ENCODE measurements at places on chromosomes 5 and 9.

GRCh38 chr9:27619743-27620142, 46.5 kb upstream of the C9orf72 start:
- no peak for DNase-seq

- no peak for DNase-seq
Observed at GRCh38 chr5:176409765-176410164, 6.6 kb downstream of the CLTB start.

DNA sequence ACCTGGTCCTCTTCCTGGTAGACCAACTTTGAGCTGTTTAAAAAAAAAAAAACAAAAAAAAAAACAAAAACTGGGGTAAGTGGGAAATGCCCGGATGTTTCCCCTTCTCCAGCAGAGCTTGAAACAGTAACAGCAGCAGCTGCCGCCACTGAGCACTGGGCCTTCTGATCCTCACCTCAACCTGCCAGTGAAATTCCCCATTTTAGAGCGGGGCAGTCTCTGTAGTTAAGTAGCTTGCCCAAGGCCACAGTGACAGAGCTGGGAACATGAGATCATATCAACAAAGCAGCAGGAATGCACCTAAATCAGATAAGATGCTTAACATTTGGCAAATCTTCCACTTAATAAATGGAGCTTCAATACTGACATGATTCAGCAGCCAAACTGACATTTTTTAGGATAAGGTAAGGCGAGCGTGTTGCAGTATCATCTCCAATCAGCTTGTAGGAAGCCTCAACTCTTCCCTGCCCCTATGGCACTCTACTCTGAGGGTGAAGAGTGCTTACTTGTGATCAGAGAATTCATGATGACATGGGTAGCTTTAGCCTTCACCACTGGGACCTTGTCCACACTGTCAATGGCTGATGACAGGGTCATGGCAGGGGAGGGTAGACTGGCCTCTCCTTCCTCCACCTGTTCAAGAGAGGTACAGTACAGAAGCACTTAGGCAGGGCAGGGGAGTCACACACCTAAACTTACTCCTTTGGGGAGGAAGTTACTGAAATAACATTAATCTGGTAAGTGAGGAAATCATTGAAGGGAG, 9.3 kb downstream of the KIAA1191 start:
- DNase-seq: no peak

GRCh38 chr9:35944841-35945240, 13.1 kb downstream of the OR2S2 start:
- no peak for DNase-seq

- no peak for DNase-seq
Observed at GRCh38 chr9:101455656-101456240, 20.2 kb upstream of the ALDOB start.

DNA sequence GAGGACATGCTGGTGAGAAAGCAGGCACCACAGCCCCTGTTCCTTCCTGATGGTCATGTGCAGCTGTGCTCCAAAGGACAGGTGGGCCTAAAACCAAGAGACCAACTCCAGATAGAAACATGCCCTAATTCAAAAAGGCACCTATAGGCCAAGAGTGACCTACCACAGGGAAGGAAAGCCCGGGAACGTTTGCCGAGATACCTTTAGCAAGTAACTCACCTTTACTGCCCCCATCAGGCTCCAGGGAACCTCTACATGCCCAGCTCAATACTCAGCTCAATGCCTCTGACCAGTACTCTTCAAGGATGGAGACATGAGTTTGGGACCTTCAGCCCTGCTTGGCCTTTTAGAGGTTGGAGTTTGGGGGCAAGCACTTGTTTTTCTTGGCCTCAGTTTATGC, 172.8 kb upstream of the FSTL4 start:
- no peak for DNase-seq

GRCh38 chr5:56070851-56071465, 76.2 kb upstream of the IL6ST start:
- no peak for DNase-seq

- DNase-seq: no peak
Observed at GRCh38 chr5:149635394-149635793, 54.1 kb downstream of the ARHGEF37 start.

DNA sequence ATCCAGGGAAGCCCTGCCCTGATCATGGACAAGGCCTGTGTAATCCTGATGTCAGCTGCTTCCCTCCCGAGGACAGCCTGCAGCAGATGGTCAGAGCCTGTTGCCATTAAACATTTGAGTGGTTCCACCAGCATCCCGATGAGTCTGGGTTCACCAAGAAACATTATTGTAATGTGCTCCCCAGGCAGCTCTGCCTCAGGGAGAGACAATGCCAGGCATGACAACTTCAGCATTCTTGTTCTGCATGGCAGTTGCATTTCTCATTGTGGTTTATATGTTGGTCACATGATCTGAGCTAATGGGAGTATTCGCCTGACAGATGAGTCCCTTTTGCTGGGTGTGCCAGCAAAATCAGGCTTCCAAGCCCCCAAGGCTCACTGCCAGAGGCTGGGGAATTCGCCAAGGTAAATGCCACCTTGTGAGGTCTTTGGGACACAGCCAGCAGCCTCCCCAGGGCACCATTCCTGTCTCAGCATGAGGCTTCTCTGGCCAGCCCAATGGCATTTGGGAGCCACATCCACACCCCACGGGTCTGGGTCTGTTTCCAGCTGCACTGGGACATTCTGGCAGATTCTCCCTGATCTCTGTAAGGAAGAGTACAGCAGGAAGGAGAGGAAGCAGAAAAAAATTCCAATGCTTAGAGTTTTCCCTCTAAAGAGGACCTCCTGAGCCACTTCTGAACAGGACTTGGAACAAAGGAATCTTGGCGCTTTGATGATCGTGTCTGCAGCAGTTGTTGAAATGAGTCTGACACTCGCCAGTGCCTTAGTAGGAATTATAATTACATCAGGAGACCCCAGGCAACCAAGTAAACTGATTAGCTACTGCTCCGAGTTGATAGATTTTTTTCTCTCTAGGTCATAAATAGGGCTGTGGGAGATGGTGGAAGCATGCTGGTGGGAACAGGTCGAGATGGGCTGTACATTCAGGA, 18.7 kb downstream of the KCNIP1 start:
- DNase-seq: no peak

- no peak for DNase-seq
Observed at GRCh38 chr9:72826996-72827949, 125.6 kb downstream of the ALDH1A1 start.

DNA sequence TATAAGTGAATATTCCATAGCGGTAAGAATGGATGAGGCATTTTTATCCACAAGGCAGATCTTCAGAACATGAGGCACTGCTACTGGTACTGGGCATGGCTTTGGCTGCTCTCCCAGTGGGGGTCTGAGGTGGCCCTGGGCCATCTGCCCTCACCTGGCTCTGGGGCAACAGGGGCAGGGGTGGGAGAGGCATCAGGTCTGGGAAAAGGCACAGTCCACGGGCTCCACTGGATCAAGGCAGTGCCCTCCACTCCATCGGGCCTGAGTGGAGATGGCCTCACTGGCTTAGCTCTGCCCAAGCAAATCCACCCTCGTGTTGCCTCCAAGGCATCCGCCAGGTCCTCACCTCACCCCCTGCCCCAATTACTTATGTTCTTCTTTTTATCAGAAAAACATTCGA, 10.9 kb upstream of the NKD2 start:
- no peak for DNase-seq

DNA sequence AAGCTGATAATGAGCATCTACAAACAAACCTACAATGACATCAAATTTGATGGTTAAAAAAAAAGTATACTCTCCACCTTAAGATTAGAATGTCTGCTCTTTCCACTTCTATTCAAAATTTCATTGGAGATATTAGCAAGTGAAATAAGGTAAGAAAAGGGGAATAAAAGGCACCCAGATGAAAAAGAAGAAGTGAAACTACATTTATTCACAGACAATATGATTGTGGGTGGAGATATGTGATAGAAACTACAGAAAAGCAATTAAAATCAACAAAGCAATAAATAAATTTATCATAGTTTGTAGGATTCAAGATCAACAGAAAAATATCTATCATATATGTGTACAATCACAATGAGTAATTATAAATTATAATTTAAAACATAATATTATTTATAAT, 395.1 kb upstream of the CCNH start:
- no peak for DNase-seq

DNA sequence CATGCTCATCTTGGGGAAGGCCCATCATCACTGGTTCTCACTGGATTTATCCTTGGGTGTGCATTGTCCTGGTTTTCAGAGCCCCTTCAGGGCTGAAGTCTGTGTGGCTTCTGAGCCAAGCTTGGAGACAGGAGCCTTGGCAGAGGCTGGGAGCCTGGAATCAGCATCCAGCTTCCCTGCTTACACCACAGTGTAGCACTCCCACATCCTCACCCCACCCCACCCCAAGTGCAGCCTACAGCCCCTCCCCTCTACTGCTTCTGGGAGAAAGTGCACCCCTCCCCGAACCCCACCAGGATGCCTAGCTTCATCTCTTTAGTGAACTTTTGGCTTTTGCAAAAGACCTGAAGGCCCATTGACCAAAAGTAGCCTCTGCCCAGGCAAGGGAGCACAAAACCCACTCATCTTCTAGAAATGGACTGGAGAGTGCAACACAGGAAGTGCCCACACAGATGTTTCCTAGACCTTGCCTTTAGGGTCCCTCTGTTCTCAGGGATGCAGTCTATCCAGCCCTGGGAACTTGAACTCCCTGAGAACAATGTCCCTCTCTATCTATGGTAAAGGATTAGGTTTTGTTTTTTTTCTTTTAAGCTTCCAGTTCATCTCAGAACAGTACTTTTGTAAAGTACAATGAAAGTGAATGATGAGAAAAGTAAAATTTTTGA, 189.7 kb downstream of the PALM2AKAP2 start:
- DNase-seq: no peak

DNA sequence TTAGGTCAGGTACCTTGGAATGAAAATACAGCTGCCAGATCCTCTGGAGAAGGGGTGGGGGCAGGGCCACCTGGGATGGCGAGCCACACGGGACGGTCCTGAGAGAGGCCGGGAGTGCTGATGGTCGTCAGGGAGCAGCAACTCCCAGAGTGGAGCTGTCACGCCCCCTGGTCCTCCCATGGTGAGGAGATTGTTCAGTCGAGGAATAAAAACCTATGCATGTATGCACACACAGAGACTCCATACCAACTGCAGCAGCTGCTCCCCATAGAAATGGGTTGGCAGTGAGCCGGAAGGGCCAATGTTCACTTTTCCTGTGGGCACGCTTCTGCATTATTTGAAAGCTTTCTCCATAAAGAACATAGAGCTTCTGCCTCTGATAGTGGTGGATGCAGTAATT, 45.2 kb upstream of the SEMA4D start:
- DNase-seq: no peak

GRCh38 chr9:15352306-15352705, 45.3 kb upstream of the TTC39B start:
- no peak for DNase-seq

GRCh38 chr9:129326061-129327005, 148.3 kb upstream of the IER5L start:
- DNase-seq: no peak

GRCh38 chr5:117877731-117878130, 1110.6 kb downstream of the DTWD2 start:
- DNase-seq: no peak

DNA sequence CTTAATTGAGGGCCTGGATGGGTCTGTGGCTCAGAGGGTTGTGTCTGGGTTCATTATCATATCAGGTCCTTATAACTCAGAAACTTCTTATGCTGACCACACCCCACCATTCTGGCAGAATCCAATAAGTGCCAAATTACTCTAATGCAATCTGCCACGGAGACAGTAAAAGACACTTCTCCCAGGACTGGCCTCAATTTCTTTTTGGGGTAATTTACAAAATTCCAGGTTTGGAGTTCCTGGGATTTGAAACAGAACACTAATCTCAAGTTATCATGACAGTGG, 187.8 kb downstream of the GNAQ start:
- no peak for DNase-seq

DNA sequence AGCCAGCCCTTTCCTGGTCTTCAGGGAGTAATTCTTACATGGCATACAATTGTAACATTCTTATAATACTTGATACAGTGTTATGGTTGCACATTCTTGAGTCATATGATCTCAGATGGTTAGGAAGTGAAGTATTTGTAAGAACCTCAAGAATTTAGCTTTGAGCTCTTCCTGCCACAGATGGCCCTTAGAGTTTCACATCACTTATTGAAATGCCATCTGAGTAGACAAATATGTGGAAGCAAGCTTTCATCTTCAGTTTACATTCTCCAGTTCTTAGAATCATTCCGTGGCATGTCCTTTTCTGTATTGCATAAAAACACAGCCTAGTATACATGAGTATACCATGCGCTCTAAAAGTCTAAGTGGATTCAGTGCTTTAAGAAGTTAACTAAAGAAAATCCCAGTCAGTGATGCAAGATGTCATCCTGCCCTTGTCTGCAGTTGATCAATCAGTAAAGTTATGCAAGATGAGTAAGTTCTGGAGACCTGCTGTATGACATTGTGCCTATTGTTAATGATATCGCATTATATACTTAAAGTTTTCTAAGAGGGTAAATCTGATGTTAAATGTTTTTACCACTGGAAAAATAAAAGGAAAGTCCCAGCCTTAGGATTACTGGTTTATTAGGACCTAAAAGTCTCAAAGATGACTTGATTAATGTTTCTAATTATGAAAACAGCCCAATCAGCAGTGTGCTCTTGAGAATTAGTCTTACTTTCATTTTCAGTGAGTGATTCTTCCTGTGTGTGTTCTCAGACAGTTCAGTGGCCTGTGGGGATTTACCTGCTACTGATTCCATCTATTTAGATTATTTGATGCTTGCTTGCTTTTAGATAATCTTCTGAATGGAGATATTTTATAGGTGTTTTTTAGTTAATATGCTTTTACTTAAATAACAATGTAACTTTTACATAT, 29.4 kb downstream of the RHOBTB3 start:
- DNase-seq: no peak

DNA sequence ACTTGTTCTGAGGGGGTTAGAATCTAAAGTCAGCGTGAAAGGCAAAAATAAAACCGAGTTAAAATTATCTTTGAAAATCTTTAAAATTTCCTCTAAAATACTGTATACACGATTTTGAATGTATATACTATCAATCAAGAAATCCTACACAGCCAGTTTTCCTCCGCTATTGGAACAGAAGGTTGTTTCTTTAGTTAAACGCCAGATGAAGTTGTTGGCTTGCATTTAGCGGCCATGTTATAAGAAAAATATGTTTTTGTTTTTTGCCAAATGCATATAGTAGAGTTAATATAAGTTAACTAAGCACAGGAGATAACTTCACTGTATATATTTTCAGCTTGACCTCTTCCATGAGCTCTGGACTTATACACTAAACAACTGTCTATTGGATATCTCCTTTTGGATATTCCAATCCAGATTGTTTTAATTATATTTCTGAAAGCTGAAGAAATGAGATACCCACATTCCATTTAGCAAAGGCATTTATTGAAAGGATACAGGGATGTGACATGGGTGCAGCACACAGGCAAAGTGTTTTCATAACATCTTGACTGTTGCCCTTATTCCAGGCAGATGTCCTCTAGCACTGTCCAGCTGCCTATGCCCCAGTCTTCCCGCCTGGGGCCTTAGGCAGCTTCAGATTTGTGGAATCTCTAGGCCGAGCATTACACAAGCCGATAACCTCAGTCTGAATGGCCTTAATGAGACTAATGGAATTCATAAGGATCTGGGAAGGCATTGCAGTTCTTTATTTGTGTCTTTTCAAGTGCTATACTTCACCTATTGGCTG, 10.0 kb upstream of the ATG10 start:
- DNase-seq: no peak

GRCh38 chr9:91433180-91433579, 9.5 kb upstream of the NFIL3 start:
- no peak for DNase-seq

GRCh38 chr5:172762214-172763119, 8.5 kb downstream of the DUSP1 start:
- DNase-seq: no peak

- DNase-seq: no peak
Observed at GRCh38 chr5:95930141-95930930, 31.3 kb downstream of the ELL2 start.
